ENCODE measurements at places on chromosomes 5 and 9.

DNA sequence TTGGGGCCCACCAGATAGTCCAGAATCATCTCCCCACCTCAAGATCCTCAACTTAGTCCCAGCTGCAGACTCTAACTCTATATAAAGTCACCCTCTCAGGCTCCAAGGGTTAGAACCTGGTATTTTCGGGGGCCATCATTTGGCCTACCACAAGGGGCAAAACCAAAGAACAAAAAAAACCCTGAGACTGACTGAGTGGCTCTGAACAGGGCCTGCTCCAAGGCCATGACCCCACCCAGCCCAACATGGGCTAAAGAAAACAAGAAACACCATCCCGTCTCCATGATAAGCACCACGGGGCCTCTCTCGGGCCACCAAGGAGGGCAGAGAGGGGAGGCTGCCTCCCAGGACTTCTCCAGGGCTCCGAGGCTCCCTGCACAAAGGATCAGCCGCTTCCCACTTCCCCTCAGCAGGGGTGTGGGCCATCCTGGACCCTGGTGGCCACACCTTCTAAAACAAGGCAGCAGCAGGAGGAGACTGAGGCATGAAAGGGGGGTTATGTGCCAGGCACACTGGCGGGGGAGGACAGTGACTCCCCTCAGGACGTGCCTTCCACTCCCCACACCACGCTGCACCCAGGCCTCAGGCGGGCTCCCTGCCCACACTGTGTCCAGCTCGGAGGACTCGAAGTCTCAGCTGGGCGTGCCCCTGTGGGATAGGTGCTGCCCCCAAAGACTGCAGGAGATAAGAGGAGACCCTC lies 51.5 kb downstream of the SEMA4D start:
- no peak for DNase-seq

DNA sequence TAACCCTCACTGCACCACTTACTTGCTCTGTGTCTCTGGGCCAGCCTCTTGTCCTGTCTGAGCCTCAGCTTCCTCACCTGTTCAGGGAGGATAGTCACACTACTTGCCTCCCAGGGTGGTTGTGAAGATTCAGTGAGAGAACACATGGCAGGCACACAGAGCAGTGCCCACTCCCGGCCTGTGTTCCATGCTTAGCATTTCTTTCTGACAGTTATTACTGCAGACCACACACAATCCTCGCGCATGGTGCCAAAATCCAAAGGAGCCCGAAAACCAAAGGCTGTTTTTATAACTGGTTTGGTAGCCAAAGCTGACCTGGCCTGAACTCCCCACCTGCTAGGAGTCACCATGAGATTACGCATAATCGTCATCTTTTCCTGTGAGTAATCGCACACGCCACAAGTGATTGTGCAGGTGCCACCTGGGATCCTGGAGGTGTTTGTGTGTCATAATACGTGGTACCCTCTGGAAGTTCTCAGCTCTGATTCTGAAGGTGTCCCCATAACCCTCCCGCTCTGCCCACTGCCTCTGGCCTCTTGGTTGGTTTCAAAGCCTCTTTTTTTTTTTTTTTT lies 84.6 kb upstream of the FBXW11 start:
- no peak for DNase-seq

GRCh38 chr5:134825212-134825611 lies 20.6 kb upstream of the C5orf24 start:
- no peak for DNase-seq

GRCh38 chr5:25975885-25976284 lies 1062.5 kb downstream of the CDH9 start:
- no peak for DNase-seq

GRCh38 chr9:122116448-122117173 lies 23.5 kb upstream of the TTLL11 start:
- DNase-seq, result no peak

DNA sequence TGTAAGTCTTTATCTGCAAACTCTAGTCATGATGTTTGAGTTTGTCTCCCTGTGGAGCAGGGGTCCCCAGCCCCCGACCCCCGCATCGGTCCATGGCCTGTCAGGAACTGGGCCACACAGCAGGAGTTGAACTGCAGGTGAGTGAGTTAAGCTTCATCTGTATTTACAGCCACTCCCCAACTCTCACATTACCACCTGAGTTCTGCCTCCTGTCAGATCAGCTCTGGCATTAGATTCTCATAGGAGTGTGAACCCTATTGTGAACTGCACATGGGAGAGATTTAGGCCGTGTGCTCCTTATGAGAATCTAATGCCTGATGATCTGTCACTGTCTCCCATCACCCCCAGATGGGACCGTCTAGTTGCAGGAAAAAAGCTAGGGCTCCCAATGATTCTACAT lies 7.0 kb downstream of the C9orf85 start:
- no peak for DNase-seq

GRCh38 chr9:131707733-131708157 lies 32.1 kb downstream of the RAPGEF1 start:
- DNase-seq, result peak; percentile 75

GRCh38 chr5:120684749-120685415 lies 220.8 kb downstream of the PRR16 start:
- no peak for DNase-seq

DNA sequence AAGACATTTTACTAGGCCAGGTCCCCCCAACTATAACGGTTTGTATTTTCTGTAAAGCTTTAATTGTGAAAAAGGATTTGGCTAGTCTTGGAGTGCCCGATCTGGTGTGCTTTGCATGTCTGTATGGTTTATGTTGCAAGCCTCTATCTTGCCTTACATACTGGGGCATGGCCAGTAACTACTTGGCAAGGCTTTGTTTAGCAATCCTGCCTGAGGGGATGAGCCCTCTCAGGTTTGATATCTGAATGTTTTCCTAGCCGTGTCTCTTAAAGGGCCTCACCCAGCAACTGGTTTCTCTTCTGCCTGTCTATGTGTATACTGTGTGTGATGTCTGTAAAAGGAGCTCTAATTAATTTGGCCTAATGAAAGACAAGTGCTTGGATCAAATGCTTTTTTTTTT lies 61.3 kb upstream of the SPINK5 start:
- no peak for DNase-seq

DNA sequence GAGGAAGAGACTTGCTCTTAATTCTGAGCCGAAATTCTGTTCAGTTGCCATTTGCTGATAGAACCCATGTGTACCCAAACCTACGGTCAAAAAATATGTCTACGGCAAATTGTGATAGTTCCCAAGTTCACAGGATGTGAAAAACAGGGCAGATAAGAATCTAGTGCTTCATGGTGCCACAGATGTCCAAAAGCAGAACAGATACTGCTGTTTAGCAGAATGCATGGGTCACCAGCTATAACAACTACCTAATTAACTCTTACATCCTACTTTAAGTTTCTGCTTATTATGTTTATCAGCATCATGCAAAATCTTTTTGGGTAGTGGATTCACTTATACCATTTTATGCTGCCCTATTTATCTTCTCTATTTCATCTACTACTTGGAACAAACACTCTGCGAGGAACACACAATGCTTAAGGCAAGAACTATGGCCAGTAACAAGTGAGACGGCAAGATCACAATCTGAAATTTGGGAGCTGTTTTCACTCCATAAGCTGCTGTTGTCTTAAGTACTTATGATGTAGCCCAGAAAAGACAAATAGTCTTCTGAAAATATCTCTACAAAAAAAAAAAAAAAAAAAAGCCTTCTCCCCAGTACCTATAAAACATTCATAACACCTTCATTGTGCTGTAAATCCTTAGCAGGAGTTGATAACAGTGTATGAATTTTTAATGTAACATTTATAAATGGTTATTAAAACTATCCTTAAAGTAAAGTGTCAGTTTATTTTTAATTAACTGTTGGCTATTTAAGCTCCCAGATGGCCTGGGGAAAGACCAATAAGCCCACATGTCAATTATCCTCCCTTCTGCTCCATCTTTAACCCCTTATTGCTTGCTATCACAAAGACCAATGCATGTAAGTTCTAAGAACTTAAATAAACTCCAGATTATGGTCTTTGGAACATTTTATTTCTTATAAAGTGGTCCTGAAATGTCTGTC lies 232.3 kb downstream of the TLR4 start:
- no peak for DNase-seq

GRCh38 chr5:96652769-96653454 lies 9.3 kb upstream of the CAST start:
- DNase-seq, result no peak

DNA sequence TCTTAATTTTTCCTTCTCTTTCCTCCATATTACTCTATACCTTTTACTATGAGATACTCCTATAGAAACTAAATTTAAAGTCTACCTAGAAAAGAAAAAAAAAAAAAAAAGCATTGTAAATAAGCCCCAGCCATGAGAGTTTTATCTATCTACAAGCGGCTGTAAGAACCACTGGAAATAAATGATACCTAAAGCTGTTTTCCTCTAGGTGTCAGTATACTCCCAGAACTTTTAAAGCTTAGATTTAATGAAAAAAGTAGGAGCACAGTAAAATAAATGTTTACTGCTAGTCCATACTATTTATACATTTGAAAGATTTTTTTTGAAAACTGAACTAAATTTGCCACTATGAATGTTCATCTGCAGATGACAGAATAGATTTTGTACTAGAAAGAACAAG lies 26.2 kb downstream of the TYRP1 start:
- DNase-seq, result peak; percentile 64

DNA sequence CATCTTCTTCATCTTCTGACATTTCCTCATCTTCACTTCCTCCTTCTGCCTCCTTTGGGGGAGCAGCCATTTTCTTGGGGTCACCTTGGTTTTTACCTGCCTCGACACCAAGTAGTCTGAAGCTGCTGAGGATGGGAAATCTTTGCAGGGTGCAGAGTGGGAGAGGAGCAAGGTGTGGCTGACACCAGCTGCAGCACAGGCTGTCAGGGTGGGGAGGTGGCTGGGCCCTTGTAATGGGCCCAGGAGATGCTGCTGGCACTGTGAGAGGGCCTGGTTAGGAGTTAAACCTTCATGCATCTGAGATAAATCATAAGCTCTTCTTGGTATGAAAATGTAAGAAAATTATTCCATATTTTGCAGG lies 7.7 kb downstream of the RABL6 start:
- no peak for DNase-seq

GRCh38 chr9:105890046-105890822 lies 195.9 kb downstream of the TMEM38B start:
- DNase-seq, result no peak

- DNase-seq, result no peak
Measured at GRCh38 chr9:14961372-14962068, 51.3 kb upstream of the FREM1 start.

GRCh38 chr5:44046619-44047364 lies 342.4 kb downstream of the FGF10 start:
- no peak for DNase-seq

- DNase-seq, result no peak
Measured at GRCh38 chr9:92971776-92972175, 24.5 kb downstream of the FGD3 start.

- no peak for DNase-seq
Measured at GRCh38 chr5:65292196-65292595, 189.5 kb downstream of the ADAMTS6 start.

GRCh38 chr5:153865016-153865415 lies 173.7 kb downstream of the FAM114A2 start:
- DNase-seq, result no peak

DNA sequence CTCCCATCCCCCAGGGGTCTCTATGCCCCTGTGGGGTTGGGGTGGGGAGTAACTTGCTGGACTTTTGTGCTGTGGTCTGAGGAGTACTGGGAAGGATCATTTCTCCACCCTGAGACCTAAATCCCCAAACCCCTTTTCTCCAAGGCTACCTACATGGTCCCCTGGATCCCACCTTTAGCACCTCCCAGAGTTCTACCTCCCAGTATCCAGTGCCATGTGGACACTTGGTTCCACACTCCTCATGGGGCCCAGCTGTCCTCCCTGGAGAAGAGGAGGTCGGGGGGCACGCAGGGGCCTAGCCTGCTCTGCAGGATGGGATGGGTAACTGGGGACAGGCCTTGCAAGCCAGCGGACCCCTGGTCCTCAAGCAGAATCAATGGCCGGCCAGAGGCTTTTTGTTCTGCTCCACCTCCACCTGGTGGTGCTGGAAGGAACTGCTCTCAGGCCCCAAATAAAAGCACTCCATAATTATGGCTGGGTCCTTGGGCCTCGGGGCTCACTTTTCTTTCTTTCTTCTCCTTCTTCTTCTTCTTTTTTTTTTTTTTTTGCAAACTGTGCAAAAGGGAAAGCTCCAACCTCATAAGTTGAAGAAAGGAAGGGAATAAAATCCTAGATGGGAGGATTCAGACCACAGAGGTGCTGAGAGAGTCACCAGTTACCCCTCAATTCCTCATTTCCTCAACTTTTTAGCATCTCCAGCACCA lies 68.4 kb downstream of the PSD2 start:
- DNase-seq, result peak; percentile 24

- peak; percentile 15 for DNase-seq
Measured at GRCh38 chr5:80917631-80918030, 42.5 kb upstream of the RASGRF2 start.

GRCh38 chr9:127283917-127284497 lies 19.4 kb downstream of the GARNL3 start:
- peak; percentile 41 for DNase-seq

GRCh38 chr5:116423141-116423540 lies 151.5 kb downstream of the SEMA6A start:
- DNase-seq, result peak; percentile 56

- DNase-seq, result no peak
Measured at GRCh38 chr9:138098908-138099791, 221.6 kb downstream of the CACNA1B start.

- peak; percentile 76 for DNase-seq
Measured at GRCh38 chr5:160339406-160340130, 27.2 kb upstream of the CCNJL start.

DNA sequence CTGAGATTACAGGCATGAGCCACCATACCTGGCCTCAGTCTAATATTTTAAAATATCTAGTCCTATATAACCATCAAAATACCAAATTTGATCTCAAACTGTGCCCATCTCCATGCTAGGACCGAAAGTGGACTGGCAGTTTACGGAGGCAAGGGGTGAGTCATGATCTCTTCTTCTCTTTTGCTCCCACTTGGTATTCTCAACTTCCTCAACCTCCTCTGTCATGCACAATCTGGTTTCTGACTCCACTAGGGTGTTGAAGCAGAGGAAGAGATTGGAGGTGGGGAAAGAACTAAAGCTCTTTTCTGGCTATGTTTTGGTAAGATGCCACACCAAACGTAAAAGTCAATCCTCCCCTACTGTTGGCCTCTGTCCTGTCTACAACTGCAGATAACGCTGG lies 55.9 kb upstream of the CEMIP2 start:
- no peak for DNase-seq

DNA sequence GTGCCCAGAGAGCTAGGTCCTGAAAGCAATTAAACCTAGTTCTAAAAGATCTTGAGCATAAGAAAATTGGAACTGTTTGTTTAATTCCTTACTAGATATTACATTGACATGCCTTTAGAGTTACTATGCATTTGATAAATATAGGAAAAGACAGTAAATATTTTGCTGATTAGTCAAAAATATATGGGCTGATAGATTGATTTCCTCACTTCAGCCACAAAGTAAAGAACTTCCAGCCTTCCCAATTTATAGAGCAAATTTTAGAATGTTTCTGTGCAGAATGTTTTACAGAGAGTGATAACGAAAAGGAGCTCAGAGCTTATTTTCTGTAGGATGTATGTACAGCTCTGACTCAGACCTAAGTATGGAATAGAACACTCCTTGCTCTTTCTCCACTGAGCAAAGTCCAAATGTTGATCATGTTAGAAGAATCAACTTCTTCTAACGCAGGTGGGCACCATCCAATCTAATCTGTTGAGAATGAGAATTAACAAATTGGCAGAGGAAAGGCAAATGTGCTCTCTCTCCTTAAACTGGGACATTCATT lies 72.9 kb upstream of the PAM start:
- DNase-seq, result no peak

Measured in amniotic epithelial cell (primary cell).